Epithelial cell of alveolus of lung (primary cell): ENCODE measurements at places on chromosomes 1 and 21. TPM values are rescaled to one million over a fixed set of nuclear protein-coding genes. Genes with fewer than 3 reads are reported as not detected.

ABCA4 gene
- total RNA-seq, result 0.52 and 1.4 TPM in 2 replicates

HTR1D gene
- total RNA-seq, result 0.39 TPM in 1 of 2 replicates, not detected in the other

MPL gene
- total RNA-seq, result not detected in 2 replicates

KCNE2 gene
- not detected in 2 replicates for total RNA-seq
